ENCODE measurements at places on chromosomes 6 and 20.
A peak's percentile ranks its signal among the peaks of the same experiment; 100 is the strongest.

DNA sequence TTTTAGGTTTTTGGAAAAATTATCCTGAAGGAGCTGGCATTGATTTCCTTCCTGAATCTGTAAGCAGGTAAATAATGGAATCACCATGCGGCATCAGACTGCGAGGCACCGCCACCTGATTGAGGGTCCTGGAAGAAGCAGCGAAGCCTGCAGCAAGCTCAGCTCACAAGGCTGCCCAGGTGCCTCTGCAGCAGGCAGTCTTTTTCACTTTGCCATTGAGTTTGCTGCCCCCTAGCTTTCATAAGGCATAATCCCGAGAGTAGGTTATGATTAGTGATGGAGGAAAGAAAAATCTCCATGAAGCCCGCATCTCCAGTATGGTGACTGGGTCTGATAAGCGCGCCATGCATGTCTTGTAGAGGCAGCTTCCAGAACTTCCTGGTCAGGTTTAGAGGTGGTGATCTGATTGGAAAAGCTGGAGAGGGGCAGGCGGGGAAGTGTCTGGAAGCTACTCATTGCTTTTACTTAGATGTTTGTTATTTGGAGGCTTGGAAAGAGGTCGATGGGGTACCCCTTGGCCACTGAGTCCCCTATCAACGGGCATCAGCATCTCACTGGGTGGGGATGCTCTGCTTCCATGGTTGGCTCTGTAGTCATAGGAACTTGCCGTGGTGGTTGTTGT, 26.7 kb downstream of the IYD start:
- peak; percentile 55 for DNase-seq

GRCh38 chr6:760982-761955, 68.3 kb upstream of the EXOC2 start:
- no peak for DNase-seq

- no peak for DNase-seq
Observed at GRCh38 chr6:57006101-57006500, 40.4 kb upstream of the KIAA1586 start.

DNA sequence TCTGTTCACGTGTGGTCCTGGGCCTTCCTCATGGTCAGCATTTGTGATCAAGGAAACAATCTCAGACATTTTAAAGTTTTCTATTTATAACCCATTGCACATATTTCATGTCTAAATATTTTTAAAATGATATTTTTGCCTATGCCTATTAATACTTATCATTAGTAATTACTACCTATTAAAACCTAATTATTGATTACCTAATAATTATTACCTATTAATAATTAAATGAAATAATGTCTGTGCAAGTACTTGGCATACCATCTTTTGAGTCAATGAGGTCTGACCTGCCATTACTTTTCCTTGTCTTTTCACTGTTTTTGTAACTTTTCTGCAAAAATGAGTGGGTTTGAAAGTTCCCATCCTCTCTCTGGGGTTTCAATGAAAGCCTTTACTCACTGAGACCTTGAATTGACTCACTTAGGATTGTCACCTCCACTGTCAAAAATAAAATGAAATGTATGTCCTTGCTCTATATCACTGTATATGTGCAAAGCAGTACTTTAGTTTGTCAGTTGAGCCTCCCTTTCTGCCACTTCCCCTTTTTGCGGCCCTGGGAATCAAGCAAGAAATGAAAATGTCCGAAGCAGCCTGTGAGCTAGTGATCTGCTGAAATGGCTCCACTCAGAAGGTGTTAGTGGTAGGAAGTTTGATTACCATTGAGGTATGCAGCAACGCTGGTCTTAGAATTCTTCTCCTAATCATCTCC, 87.8 kb downstream of the L3MBTL3 start:
- no peak for DNase-seq

GRCh38 chr6:122136386-122136785, 263.1 kb upstream of the HSF2 start:
- no peak for DNase-seq

- DNase-seq, result no peak
Observed at GRCh38 chr6:35589201-35589739, 76.6 kb upstream of the TULP1 start.

DNA sequence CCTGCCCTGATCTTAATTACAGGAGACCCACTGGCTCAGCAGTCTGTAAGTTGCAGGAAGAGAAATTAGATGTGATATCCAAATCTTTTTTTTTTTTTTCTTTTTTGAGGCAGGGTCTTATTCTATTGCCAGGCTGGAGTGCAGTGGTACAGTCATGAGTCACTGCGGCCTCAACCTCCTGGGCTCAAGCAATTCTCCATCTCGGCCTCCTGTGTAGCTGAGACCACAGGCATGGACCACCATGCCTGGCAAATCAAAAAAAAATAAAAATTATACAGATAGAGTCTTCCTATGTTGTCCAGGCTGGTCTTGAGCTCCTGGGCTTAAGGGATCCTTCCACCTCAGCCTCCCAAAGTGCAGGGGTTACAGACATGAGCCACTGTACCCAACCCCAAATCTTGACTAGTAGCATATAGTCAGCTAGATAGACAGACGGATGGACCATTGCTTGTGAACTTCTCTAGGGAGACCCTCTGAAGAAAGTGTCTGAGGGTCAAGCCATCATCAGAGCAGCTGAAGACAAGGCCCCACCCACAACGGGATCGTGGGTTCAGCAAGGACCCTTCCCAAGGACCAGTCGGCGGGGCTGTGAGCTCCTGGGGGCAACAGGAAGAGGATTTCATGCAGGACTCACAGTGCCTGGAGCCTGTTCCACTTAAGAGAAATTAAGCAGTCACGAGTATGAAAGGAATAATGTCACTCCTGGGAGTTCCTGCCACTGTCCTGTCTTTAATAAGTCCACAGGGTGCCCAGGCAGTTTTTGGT, 222.7 kb downstream of the ANKRD60 start:
- no peak for DNase-seq

DNA sequence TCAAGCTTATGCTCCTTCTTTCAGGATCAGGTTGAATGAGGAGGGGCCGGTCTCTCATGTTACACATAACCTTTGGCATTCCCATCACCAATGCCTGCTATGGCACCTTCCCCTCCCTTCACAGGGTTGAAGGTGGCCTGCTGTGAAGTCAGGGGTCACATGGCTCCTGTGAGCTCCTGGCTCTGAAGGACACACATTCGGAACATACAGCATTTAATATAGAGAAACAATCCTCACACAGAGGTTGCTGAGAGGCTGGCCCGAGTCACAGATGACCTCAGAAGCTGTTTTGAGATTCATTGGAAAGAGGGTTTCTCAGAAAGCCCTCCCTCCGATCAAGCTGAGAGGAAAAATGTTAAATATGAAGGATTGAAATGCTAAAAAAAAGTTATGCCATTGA, 82.1 kb downstream of the PSMG4 start:
- no peak for DNase-seq

DNA sequence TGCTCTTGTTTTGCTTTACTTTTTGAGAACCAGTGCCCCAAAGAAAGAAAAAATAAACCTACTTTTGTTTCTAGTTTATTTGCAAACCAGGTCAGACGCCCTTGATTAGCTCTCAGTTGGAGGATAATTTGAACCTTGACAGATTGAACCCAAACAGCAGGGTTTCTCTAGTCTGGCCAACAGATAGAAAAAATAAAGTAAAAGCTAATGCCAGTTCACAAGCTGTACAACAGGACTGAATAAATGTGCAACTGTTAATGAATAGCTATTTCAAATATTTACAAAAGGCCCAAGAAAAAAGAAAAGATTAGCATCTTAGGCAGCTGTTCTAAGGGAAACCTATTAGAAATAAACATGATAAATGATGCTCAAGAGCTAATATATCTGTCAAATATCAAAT, 331.8 kb downstream of the CDKAL1 start:
- no peak for DNase-seq

GRCh38 chr20:42734660-42735368, 454.9 kb downstream of the PTPRT start:
- no peak for DNase-seq

DNA sequence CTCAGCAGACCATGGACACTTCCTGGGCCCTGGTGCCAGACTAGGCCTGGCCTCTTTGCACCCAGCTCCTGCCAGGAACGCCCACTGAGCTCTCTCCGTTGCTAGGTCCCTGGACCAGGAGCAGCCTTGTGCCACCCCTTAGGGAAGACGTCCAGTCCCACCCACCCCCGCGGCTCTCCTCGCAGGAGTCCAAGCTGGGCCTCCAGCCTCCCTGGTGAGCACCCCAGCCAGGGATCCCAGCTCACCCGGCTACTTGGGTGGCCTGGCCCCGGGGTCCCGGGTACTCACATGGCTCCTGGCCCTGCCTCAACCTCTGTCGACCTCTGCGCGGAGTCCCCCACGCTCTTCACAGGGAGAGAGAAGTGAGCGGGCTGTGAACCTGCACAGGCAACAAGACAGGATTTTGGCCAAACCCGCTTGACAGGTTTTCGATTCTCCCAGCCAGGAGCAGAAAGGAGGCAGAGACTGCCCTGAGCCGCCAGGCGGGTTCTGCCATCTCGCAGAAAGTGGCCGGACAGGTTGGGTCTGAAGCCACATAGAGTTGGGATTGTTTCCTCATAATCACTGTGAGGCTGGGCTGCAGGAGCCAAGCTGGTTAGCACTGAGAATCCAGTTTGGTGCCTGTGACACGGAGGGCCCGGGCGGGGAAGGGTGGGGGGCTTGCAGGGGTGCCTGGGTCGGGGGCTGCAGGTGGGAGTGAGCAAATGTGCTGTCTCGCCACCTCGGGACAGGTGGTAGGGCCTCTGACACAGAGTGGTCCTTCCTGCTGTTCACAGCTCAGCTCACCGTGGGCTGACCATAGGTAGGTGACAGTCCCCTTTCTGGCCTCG, at the start of gene RBBP8NL:
TSS of gene RBBP8NL (minus strand) at position 368 of the 830 bp plus-strand sequence. CDS start 7,892 bp downstream, outside the sequence.
- DNase-seq, result no peak

DNA sequence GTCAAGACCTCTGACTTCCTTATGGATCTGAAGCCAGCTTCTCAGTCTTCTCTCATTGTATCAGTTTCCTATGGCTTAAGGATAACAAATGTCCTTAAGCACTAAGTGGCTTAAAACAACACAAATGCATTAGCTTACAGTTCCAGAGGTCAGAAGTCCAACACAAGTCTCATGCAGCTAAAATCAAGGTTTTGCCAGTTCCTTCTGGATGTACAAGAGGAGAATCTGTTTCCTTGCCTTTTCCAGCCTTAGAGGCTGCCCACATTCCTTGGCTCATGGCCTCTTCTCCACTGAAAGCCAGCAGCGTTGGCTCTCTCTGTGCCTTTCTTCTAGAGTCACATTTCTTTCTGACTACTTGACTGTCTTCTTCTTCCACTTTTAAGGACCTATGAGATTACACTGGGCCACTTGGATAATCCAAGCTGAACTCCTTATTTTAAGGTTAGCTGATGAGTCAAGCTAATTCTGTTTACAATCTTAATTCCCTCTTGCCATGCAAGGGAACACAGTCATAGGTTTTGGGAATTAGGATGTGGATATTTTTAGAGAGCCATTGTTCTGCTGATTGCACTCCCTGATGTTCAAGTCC, 179.0 kb downstream of the BCAS1 start:
- peak; percentile 39 for DNase-seq

DNA sequence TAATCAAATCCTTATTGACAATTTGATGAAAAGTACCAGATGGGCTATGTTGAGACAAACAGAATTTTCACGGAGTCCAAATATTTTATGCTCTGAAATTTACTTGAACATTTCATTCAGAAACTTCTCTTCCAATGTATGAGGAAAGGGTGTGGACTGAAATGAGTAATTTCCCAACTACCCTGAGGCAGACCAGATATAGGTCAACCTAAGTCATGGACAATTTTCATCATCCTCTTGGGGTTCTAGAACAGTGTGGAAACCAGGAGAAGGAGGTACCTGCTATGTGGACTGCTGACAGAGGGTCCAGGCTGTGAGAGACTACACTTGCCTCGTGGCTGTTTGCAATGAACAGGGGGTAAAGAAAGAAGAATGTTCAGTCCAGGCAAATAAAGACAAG, 323.0 kb downstream of the ESR1 start:
- no peak for DNase-seq

- DNase-seq, result peak; percentile 76
Observed at GRCh38 chr6:44074439-44074812, 52.8 kb downstream of the MRPL14 start.

DNA sequence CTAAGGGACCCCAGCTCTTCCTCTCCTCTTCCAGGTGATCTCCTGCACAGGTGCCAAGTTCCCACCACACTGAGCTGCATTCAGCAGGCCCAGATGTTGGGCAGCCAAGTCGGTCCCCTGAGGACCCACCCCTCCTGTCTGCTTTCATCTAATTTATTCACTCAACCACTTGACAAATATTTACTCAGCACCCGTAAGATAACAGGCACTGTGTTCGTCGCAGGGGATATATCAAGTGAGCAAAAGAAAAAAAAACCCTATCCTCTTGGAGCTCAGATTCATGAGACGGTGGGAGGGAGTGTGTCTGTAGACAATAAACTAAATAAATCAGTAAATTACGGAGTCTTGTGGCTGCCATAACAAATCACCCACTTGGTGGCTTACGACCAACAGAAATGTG, 143.6 kb downstream of the MRPL14 start:
- DNase-seq, result no peak

GRCh38 chr20:47925593-47925992, 140.3 kb upstream of the SULF2 start:
- DNase-seq, result no peak

- peak; percentile 87 for DNase-seq
Observed at GRCh38 chr20:1830240-1830639, 65.0 kb upstream of the SIRPA start.

GRCh38 chr6:139625998-139626975, 251.8 kb upstream of the CITED2 start:
- peak; percentile 10 for DNase-seq

GRCh38 chr6:31822036-31822821, 5.3 kb upstream of the HSPA1B start:
- DNase-seq, result peak; percentile 52

- peak; percentile 90 for DNase-seq
Observed at GRCh38 chr6:130473886-130474285, 108.1 kb downstream of the TMEM200A start.

DNA sequence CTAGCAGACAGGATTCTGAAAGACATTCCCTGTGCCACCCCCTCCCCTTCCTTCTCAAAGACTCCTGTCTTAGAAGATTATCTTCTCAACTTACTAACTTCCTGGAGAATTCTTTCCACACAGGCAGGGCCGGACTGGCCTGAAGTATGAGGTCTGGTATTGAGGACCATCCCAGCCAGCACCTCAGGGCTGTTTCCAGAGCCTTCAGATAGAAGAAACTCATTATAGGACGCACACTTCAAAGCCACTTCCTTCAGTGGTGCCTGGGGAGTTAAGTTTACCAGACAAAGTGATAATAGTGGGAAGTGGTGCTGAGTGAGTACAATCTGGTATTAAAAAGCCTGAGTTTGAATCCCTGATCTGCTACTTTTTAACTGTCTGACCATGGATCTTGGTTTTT, 15.6 kb downstream of the KCNS1 start:
- no peak for DNase-seq

GRCh38 chr6:35736253-35736894, 458 bp upstream of the ARMC12 start:
- DNase-seq, result peak; percentile 33

- peak; percentile 61 for DNase-seq
Observed at GRCh38 chr6:66930559-66931290, 1223.7 kb upstream of the EYS start.

Measured in HT1080 (cell line).